Left renal pelvis (tissue), 4 donors: ENCODE measurements at places on chromosomes 16 and 17.

GRCh38 chr16:31458073-31458843 is 1.0 kb upstream of the ARMC5 start:
- DNase-seq = no peak

GRCh38 chr17:82349287-82349701 is 9.8 kb upstream of the TEX19 start:
- no peak for DNase-seq

DNA sequence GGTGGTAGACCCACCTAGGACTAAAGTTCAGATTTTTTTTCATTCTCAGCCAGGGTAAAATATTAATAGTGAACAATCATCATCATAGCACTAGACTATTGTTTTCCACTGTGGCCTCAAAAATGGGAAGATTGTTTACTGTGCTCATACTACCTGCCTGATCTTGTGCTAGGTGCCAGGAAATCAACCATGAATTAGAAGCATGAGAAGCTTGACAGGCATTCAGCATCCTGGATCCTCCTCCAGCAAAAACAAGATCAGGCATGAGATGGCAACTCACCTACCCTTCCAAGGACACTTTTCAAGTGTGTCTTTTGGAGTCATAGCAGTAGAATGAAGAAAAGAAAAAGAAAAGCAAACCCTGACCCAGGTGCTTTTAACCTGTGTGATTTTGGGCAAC is 174.2 kb downstream of the CYLD start:
- DNase-seq = no peak

- DNase-seq = no peak
Observed at GRCh38 chr16:26747760-26748159, 319.0 kb upstream of the C16orf82 start.

DNA sequence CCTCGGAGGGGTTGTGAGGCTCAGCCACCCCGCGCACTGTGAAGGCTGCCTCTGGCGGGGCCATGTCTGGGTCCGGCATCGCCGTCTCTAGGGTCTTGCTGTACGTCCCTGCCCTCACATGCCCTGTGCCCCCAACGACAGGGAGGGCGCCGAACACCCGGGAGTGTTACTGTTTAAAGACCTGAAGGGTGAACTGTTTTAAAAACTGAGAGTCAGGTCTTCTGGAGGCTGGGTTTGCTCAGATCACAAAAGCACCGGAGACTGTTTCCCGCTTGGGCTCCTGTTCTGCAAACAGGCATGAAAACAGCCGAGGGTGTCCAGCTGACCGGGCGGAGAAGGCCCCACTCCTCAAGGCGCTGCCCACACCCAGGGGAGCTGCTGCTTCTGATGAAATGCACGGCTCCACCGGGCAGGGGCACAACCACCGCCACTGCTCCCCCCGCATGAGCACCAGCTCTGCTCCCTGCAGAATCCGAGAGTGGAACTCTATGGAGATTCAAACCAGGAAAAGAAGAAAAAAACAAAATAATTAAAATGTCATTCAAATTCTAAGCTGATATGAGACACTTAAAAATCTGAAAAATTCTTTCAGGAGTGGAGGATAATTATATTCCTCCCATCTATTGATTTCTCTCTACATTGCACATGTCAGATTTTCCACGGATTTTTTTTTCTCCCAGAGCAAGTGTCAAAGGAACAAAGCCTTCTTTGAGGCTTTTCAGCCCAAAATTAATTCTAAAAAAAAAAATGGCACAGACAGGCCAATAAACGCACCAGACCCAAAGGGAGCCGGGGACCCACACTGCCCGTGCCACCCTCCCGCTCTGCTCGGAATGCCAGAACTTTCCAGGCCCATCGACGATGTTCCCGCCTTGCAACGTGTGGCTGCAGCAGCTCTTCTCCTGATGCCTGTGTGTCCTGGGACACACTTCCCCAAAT is 74.3 kb downstream of the LMF1 start:
- DNase-seq = no peak

DNA sequence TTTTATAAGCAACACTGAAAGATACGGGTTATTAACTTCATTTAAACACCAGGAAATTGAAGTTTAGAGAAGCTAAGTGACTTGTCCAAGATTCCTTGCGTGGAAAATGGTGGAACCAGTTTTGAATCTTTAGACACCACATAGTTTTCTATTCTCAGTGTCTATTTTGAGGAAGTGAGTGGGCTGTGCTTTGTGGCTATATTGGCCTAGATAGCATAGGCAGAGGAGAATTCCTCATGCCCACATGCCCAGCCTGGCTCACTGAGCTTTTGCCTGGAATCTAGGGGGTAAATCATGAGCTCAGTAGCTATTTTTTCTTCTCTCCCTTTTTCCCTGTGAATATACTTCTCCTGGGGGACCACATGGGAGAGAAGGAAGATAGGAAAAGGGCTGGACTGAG is 431.3 kb downstream of the HS3ST3B1 start:
- DNase-seq = no peak

- DNase-seq = no peak
Observed at GRCh38 chr16:525520-526180, 1.9 kb upstream of the CAPN15 start.
